ENCODE measurements at places on chromosomes 12 and 14.

DNA sequence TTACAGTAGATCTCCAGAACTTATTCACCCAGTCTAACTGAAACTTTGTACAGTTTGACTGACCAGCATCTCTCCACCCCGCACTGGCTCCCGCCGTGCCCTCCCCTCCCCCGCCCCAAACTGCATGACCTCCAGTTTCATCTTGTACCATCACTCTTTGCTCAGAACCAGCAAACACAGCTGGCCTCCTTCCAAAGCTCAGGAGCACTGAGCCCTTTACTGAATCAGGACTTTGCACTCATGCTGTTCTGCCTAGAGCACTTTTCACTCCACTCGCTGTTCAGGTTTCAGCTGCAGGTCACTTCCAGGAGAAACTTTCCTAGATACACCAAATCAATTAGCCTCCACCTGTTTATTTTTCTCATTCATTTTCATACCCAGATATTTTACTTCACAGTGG, 455.3 kb upstream of the PDE3A start:
- DNase-seq = no peak

GRCh38 chr12:54984658-54985376, at the start of gene TESPA1:
Gene TESPA1, minus strand, starts transcription at chr12:54984762. Its CDS starts 10,200 bp downstream, at chr12:54974562.
- DNase-seq = no peak

GRCh38 chr12:99154216-99154982, 493.2 kb upstream of the GARIN6 start:
- DNase-seq = peak; percentile 8

DNA sequence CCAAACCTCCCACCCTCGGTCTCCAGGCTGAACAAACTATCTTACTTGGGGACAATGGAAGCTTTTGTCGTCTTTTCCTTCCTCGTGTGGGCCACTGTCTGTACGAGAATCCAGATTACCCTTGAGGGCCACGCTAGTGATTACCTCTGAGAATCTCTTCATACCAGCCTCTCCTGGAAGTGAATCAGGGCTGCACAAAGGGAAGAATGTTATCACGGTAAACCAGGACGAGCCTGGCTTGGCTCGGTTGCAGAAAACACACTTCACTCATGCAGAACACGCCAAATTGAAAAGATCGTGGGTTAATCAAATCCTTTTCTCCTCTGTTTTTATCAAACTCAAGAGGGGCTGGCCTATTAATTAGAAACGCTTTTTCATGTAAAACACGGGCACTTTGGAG, 51.6 kb upstream of the MYL2 start:
- DNase-seq = no peak

DNA sequence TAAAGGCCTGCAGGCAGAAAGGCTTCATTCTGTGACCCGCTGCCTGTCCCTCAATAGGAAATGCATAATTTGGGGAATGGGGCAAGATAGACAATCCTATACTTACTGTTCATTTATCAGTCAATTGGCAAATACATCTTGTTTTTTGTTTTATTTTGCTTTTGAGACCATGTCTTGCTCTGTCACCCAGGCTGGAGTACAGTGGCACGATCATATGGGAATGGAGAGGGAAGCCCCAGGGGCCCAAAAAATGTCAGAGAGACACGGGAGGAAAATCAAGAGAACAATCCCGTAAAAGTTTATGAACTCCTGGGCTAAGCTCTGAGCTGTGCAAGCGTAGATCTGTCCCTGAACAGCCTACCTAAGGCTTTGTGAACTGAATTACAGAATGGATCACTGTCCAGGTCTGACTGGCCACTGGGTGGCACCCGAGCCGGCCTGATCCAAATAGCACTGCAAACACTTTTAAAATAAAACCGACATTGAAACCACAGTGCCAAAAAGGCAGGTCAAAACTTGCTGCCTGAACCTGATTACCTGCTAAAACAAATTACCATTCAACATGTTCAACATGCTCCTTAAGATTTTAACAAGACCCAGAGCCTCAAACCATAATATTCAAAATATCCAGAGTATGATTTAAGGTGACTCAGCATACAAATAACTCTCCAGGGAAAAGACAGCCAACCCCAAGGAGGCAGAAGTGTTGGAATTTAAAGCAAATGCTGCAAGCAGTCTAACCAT, 11.8 kb downstream of the COPS7A start:
- peak; percentile 54 for DNase-seq

DNA sequence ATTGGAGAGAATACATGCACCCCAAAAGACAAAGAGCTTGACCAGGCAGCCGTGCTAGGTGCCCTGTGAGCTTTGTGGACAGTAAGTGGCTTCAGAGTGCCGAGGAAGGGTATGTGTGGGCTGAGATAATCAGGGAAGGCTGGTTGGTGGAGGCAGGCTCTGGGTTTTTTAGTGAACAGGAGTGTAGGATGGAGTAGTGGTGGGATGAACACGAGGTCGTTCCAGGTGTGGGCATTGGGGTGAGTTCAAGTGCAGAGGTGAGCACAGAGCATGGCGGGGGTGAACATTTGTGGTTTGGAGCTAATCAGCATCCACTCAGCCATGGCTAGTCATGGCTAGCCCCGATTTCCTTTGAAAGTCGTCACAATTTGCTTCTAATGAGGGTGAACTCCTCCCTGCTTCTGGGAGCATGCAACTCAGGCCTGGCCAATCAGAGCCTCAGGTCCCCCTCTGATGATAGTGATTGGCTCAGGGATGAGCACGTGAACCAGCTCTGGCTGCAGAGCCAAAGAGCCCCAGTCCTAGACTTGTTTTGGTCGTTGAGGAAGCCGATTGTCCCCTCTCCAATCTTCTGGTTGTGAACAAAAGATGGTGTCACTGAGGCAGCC, 40.7 kb upstream of the TCL1B start:
- DNase-seq = no peak

DNA sequence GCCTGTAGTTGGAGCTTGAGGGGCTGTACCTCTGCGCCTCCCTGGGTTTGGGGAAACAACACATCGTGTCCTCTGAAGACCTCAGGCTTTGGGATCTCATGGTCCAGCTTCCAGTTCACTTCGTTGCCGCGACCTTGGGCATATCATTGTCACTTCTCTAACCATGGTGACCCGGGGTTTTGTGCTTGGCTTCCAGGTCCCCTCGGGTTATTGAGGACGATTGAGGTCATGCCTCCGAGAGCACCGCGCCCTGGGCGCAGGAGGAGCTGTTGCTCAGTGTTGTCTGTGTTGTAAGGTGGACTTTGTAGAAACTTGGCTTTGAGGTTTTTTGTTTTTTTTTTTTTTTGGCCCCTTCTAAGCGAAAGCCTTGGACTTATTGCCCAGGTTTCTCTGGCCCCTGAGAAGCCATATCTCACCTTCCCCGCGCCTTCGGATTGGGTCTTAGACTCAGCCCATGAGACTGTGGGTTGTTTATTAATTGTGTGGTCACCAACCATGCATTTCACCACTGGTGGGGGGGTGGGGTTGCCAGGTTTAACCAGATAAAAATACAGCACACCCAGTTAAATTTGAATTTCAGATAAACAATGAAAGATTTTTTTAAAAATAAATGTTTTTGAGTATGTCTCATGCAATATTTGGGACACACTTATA, 2.6 kb downstream of the BCL7A start:
- DNase-seq = no peak

Measured in nephron progenitor cell (in vitro differentiated cells).